ENCODE measurements at places on chromosomes 1 and 21.

DNA sequence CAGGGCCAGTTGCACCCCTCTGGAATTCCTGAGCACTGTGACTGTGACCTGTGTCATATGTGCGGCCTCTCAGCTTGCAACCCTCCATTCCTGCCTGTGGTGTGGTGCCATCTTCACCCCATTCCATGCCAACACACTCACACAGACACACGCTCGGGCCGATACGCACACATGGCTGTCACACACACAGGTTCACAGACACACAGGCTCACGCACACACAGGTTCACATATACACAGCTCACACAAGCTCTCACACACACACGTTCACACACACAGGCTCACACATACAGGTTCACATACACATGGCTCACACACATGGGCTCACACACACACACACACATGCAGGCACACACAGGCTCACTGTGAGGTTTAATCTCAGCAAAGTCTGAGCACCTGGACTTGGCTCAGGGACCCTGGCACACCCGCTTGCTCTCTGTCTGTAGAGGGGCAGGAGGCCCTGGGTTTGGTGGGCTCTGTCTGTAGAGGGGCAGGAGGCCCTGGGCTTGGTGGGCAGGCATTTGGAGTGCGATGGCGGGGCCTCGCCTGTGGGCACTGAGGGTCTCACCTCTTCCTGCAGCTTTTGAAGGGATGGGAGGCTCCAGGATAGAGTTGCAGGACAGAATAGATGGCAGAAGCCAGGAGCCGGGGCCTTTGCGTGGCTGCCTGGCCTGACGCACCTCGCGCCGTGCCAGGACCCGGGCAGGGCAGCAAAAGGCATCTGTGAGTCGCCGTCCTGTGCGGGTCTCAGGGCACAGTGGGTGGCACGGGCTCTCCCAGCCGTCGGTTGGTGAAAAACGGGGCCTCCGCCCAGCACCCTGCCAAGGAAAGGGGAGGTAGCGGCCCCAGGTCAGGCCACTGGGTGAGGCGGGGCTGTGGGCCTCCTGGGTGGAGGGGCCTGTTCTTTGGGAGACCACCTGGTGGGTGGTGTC lies 17.1 kb downstream of the COL18A1 start:
- peak; percentile 78 for DNase-seq

DNA sequence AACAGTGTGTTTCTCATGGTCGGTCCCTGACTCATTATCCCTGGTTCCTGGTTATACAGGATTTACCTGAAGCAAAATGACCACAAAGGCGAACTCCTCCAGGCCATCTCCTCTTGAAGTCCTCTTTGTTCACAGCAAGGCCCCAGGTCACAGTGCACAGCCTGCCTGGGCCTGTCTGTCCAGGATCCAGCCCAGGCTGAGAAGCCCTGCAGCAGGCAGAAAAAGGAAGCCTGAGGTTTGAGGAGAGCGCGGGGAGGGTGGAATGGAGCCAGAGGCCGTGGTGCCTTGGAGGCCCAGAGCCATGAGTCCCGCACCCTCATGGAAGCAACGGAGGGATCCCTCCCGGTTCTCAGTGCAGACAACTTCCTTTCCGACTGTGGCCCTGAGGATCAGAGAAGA lies 136.8 kb upstream of the IRF2BP2 start:
- no peak for DNase-seq

DNA sequence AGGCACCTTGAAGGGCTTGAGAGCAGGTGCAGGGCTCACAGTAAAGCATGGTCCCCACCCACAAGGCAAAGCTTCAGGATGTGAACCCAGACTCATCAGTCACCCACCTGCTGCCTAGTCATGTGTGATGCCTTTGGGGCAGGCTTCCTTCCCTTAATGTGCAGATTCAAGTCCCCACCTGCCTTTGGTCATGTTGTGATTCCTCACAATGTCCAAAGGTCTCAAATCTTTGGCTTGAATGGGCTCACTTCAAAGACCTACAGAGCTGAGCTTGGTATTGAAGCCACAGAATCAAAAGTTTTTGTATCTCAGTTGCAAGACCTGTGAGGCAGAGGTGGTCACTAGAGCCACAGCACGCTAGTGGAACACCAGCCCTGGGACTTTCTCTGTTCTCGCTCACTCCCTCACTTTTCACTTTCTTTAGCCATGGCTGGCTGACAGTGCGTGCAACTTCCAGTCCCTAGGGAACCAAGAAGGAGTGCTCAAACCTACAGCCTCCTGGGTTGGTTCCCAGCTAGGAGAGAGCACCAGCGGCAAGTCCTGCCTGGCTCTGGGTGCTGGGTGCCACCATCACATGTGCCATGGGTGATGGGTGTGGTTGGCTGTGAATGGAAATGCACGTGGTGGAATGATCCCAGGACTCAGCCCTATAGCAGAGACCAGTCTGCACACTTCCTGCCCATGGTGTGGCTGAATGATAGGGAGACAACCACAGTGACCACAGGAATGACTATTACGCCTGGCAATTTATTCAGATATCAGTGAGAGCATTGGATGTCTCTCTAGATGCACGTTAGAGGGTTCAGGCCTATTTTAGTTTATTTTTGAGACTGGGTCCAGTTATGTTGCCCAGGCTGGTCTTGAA lies 26.4 kb upstream of the CLIC6 start:
- DNase-seq: no peak

DNA sequence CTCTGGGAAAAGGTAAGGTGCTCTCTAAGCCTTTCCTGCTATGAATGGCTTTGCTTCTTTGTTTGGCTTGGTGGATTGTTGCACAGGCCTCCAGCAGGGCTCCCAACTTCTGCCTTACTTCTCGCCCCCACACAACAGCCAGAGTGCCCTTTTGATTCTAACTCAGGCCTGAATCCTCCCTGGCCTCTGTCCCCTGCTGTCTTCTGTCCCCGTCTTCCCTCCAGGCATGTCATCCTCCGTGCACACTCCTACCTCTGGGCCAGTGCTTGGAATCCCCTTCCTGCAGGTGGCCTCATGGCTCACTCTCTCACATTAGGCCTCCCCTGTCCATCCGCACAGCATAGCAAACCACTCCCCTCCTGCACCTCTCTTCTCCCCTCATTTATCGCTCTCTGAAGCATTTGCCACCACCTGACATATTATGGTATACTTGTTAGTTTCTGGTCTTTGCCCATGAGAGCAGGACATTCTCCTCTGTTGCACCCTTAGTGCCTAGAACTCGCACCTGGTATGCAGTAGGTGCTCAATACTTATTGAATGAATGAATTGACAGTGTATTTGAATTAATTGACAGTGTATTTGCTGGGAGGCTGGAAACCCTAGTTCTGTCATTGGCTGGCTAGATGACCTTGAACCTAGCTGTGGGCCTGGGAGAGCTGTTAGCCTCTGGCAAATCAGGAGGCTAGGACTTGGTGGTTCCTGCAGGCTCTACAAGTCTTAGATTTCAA lies 2.9 kb downstream of the ZDHHC18 start:
- no peak for DNase-seq

GRCh38 chr1:43044572-43045361 lies 86.1 kb upstream of the SLC2A1 start:
- DNase-seq: no peak

- peak; percentile 69 for DNase-seq
Observed at GRCh38 chr1:11796036-11796828, 9.5 kb downstream of the MTHFR start.

DNA sequence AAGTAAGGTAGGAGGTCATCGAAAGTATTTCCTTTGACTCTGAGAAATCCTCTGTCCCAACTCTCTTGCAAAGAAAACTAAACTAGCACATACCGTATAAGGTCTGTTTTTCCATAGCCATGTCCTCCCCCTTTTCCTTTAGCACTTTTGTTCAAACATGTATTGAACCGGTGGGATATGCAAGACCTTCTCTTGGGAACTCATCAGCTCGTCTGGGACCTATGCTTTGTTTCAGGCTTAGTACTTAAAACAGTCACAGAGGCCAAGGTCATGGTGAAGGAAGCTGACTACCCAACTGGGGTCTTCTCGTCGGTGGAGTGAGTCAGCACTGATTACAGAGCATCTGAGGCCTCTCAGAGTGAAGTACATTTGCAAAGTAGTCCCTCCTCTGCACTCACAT lies 185.0 kb downstream of the ZBTB18 start:
- no peak for DNase-seq

- DNase-seq: peak; percentile 32
Observed at GRCh38 chr1:43271186-43272118, 1.7 kb downstream of the TMEM125 start.

- peak; percentile 14 for DNase-seq
Observed at GRCh38 chr1:203640723-203641502, 14.3 kb downstream of the ATP2B4 start.

DNA sequence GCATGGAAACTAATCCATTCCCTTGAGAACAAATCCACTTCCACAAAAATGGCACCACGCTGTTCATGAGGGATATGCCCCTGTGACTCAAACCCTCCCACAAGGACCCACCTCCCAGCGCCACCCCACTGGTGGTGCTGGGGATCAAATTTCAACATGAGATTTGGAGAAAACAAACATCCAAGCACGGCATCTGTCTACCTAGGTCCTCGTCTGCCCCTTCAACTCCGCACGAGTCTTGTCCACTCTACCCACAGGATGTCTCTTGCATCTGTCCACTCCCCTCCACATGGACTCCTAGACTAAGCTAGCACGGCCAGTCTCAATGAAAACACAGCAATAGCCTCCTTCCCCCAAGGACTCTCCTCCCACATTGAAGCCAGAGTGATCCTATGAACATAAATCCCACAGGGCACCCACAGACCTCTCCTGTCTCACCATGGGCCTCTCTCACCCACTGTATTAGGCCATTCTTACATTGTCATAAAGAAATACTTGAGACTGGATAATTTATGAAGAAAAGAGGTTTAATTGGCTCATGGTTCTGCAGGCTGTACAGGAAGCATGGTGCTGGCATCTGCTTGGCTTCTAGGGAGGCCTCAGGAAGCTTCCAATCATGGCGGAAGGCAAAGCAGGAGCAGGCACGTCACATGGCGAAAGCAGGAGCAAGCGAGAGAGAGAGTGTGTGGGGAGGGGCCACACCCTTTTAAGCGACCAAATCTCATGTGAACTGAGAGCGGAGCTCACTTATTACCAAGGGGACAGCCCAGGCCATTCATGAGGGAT lies 101.4 kb downstream of the TOMM20 start:
- DNase-seq: peak; percentile 22

GRCh38 chr1:41328001-41328615 lies 33.1 kb upstream of the FOXO6 start:
- peak; percentile 72 for DNase-seq

GRCh38 chr1:33393991-33394390 lies 36.9 kb downstream of the PHC2 start:
- no peak for DNase-seq

DNA sequence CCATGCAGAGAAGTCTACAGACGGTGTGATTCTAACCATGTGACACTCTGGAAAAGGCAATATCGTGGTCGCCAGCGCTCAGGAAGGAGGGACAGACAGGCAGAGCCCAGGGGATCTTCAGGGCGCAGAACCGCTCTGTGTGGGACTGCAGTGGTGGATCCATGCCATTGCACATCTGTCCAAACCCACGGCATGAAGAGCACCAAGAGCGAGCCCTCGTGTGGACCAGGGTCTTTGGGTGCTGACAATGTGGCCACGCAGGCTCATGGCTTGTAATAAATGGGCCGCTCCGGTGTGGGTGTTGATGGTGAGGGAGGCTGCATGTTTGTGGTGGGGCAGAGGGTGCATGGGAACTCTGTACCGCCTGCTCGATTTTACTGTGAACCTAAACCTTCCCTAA lies 25.3 kb upstream of the POFUT2 start:
- peak; percentile 67 for DNase-seq

GRCh38 chr1:107541412-107541811 lies 400.6 kb downstream of the NTNG1 start:
- no peak for DNase-seq

GRCh38 chr1:232634096-232634495 lies 4.2 kb upstream of the SIPA1L2 start:
- DNase-seq: no peak

DNA sequence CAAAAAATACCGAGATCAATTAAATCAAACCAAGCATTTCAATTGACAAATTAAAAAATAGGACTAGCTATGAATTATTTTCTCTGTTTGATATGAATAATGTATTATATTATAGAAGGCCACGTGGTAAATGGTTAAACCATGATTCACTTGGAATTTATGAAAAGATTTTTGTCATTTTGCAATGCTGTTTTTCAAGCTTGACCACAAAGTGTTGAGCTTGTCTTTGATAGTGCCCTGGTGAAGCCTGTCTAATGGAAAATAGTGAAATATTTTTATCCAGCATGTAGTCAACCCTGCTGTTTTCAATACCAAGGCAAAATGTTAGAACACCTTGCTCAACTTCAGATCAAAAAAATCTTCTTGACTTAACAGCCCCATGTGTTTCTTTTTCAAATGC lies 288.0 kb upstream of the PRMT6 start:
- no peak for DNase-seq

DNA sequence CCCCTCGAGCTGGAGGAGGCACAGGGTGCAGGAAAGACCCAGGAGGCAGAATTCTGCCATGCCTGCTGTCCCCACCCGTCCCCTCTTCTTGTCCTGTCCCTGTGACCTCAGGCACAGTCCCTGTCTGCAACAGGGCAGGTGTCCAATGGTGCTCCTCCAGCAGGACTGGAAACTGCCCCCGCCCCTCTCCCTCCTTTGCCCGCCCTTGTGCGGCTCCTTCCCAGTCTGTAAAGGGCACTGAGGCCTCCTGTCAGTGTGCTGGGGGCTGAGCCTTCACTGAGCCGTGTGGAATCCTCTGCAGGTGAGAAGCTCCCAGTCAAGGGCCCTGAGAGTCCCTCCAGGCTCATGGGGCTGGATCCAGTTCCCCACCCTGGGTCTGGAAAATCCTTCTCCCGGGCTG lies 28.9 kb downstream of the PRDM16 start:
- no peak for DNase-seq

DNA sequence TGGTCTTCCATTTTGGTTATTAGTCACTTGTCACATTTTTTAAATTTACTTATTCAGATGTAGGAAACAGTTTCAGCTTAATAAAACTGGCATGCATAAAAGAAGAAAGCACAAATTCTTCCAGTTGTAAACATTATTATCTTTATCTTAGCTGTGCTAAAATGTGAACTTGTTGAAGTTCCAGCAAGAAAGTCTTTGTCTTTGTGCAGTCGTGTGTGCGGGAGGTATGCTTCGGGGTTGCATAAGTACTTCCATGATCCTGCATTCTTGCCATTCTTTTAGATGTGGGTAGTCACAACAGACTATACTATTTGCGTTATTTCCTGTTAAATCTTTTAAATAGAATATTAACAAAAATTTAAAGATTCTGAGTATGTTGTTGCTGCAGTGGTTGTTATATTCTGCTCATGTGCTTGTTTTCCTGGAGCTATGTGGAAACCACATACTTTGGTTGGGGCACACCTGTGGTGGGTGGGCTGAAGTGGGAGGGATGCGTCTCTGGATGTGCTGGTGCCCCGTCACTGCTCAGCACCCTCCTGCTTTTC lies 49.9 kb downstream of the CBS start:
- peak; percentile 11 for DNase-seq
